Effector CD4-positive, alpha-beta T cell (primary cell): ENCODE measurements at places on chromosomes 6 and 20.

DNA sequence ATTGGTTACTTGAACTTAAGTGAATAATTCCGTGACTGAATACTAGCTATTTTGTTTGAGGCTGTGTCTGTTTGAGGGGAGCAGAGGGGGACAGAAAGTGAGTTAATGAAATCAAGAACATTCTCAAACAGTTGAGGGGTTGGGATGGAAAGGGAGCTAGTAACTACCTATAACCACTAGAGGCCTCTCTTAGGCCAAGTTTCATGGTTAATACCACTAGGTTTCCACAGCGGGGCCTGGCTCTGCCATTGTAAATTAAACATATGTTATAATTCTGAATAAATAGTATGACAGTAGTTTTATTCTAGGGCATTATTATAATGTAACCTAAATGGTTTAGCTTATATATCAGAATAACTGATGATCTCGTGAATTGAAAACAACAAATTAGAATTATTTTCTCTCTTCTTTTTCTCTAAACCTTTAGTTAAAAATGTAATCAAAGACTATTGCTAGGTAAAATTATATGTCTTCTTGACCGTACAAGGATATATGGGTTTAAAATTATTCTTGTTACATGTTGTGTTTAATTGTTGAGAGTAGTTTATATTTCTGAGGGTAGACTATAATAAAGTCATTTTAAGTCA lies 108.1 kb downstream of the BCKDHB start:
- no peak for DNase-seq

DNA sequence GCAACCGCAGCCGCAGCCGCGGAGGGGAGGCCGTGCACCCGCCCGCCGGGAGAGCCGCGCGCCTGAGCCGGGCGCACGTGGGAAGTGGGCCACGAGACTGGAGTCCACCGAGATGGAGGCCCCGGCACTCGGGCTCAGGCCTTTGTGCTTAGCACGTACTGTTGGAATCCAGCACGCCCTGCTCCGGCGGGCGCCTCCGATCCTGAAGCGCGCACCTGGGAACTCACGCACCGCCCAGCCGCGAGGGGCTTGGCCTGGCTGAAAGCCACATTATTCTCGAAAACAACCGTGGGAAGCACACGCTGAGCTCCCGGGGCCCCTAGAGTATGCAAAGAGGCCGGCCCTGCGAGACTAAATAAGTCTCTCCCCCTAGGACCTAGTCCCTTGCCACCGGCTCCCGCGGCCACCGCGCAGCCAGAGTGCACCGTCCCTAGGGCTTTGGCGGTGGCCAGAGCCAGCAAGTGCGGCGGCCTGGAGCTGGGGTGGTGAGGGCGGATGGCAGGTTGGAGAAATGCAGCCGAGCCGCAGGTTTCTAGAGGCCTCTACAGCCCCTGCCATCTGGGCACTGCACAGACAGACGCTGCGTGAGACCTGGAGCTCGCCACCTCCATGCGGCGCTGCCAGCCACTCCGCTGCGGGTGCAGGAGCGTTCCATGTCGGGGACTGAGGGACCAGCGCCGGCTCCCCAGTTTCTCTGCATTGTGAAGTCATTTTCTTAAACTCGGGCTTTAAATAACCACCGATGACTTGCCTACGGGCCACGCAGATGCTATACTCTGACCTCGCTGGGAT lies 42.0 kb upstream of the LY86 start:
- DNase-seq: no peak

- no peak for DNase-seq
Observed at GRCh38 chr20:12294678-12295077, 377.0 kb downstream of the BTBD3 start.

GRCh38 chr6:37862992-37863391 lies 43.5 kb downstream of the ZFAND3 start:
- DNase-seq: no peak

- peak; percentile 15 for DNase-seq
Observed at GRCh38 chr20:46757754-46758678, 48.6 kb downstream of the SLC2A10 start.

DNA sequence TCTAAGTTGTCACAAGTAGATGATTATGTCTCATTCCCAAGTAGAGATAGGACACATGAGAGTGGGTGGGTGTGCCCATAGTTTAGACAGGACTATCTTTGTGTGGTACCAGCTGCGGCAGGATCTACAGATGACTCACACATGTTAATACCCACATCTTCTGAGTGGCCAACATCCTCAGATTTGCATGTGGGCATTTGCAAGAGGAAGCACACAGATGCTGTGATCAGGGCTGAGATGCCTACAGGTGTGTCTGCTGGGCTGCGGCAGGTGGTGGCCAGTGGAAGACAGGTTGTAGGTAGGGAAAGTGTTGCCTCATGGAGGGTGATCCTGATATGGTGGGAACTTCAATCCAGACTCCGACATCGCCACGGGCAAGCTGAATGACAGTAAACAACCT lies 50.8 kb downstream of the UTRN start:
- no peak for DNase-seq

GRCh38 chr20:23782366-23782983 lies 31.7 kb upstream of the CST1 start:
- DNase-seq: no peak

- DNase-seq: no peak
Observed at GRCh38 chr20:41248368-41249024, 69.0 kb downstream of the ZHX3 start.

DNA sequence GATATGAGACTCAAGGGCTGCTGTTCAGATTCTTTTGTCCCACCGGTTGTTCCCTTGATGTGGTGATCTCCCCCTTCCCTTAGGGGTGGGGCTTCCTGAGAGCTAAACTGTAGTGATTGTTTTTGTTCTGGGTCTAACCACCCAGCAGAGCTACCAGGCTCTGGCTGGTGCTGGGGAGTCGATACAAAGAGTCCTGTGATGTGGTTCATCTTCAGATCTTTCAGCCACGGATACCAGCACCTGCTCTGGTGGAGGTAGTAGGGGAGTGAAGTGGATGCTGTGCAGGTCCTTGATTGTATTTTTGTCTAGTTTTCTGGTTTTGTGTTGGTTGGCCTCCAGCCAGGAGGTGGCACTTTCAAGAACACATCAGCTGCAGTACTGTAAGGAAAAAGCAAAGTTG lies 801.6 kb downstream of the EPHA7 start:
- DNase-seq: no peak

DNA sequence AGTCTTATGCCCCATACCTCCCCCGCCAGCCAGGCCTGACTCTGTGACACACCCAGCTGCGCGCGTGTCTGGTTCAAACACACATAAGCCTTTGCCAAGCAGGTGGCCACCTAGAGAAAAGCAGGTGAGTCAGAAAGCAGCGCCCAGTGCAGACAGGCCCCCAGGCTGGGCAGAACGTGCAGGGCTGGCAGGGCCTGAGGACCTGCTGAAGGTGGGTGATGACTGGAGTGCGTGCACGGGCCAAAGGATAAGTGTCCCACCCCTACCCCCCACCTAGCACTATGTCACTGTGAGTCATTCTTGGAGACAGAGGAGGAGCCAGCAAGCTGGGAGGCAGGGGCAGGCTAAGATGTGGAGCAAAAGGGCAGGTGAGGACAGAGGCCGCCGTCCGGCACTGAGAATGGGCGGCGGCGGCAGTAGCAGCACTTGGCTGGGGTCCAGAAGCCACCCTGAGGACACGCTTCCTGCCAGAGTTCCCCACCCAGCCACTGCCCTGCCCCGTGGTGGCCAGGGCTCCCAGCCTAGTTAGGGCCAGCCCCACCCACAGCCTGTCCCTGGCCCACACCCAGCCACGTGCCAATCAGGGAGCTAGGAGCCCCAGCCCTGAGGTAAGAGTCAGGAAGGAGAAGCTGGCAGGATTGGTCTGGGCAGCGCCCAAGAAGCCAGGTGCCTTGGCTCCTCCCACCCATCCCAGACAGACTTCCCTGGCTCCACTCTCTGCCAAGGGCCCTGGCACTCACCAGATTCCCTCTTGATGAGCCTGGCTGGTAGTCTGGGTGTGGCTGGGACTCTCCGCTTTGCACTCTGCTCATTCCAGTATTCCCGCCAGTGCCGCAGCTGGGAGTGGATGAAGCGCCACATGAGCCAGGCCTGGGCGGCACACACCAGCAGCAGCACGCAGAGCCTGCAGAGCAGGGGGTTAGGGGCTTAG lies 72.7 kb downstream of the TRAM2 start:
- DNase-seq: no peak

- DNase-seq: no peak
Observed at GRCh38 chr6:37077191-37077904, 71.9 kb downstream of the FGD2 start.

- DNase-seq: no peak
Observed at GRCh38 chr6:21091411-21091810, 502.1 kb upstream of the SOX4 start.

DNA sequence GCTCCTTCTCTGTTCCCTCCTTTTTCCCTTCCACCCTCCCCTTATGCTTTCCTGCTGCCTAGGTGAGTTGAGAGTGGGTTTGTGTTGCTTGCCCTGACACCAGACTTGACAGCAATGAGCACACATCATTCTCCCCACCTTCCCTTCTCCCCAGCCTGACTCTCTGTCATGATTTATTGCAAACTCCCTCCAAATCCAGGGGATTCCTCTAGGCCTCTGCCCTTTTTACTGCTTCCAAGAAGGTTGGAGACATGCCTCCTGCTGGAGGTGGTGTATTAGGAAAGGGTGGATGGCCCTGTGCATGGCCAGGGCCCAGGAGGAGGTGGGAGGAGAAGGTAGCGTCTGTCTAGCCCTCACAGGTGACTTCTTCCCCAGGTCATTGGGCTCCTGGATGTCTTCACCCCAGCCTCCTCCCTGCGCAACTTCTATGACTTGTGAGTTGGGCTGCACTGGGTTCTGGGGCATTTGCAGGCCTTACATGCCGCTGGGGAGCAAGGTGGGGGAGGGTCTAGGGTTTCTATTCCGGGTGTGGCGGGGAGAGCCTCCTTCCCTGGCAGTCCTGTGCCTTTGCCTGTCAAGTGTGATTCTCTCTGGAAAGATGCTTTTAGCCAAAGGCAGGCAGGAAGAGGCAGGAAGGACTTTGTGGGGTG lies 2.1 kb downstream of the MAPK13 start:
- no peak for DNase-seq

- no peak for DNase-seq
Observed at GRCh38 chr6:34170346-34170745, 24.5 kb upstream of the GRM4 start.

- no peak for DNase-seq
Observed at GRCh38 chr20:31687777-31688176, 34.9 kb downstream of the BCL2L1 start.

GRCh38 chr20:44792796-44793195 lies 17.6 kb downstream of the RIMS4 start:
- no peak for DNase-seq

DNA sequence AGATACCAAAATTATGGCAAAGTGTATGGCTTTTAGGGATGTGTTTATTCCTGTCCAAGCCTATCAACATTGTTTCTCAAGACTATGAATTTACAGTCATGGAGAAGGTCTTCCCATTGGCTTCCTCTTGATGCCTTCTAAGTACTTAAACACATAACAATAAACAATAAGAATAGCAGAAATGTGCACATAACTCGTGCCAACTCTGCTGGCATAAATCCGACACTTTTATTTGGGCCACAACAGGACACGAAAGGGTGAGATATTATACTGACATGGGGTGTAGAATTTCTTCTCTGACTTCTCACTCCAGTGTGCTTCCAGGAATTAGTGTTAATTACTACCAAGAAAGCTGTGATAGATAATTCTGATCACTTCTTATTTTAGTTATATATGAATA lies 695.9 kb upstream of the SLC35B3 start:
- no peak for DNase-seq

DNA sequence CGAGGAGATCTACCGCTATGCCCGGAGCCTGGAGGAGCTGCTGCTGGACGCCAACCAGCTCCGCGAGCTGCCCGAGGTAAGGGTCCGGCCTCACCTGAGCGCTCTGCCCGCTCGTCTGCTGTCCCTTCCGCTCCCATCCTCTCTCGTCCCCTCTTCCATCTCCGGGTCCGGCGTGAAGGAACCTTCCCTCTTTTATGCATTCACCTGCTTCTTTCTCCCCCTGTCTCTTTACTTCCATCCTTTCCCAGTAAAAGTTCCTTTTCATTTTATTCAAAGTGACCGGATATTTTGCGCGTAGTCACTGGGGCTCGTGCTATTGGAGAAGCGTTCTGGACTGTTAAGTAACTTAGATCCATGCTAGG lies 516 bp downstream of the LRRC1 start:
- DNase-seq: no peak

DNA sequence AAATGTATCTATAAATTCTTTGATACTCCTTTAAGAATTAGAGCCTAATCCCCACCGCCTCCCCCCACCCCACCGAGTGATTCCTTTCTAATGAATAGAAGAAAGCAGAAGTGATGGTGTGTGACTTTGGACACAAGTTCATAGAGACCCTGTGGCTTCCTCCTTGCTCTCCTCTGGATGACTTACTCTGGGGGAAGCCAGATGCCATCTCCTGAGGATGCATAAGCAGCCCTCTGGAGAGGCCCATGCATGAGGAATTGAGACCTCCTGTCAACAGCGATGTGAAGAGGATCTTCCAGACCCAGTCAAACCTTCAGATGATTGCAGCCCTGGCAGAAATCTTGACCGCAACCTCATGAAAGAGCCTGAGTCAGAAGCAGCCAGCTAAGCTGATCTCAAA lies 21.1 kb downstream of the AHCY start:
- no peak for DNase-seq

DNA sequence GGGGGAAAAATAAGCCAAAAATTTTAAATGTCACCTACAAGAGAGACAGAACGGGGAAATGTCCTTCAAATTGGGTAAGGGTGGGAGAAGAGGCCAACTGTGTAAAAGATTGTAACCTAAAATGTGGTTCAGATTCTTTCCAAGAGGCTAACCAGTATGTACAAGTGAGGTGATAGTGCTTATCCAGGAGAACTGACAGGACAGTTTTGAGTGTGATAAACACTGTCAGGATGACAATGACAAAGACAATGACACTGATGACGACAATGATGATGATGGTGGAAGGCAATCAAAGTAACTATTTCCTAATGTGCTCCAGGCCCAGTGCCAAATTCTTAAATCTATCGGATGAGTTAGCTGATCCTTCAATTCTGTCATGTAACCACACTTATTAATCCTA lies 57.3 kb downstream of the TASP1 start:
- no peak for DNase-seq

DNA sequence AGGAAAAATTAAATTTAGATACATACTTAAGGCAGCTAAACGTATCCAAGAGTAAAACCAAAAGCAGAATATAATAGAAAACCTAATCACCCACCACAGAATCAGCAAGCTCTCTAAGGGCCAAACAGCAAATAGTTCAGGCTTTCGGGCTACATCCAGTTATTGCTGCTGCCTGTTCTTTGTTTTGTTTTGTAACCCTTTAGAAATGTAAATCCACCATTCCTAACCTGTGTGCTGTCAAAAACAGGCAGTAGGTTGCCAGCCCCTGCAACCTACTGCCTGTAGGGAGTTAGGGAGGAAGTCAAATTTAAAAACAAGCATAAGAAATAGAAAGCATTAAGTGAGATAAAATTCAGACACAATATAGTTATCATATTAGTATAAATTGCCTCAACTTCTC lies 225.9 kb downstream of the PTPRT start:
- DNase-seq: no peak

DNA sequence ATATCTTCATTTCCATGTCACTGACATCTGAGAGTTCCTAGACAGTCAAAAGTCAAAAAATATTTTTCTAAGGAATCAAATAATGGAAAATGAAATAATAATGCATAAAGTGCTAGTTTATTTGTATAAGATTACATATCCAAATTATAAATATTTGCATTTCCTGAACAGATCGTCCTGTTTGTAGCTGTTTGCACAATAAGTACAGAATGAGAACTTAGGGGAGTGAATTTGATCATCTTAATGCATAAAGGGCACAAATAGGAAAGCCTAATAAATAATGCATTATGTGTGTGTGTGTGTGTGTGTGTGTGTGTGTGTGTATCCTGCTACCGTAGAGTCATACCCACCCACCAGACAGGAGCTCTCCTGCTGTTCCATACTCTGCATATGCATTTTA lies 521.0 kb upstream of the EPHA7 start:
- DNase-seq: no peak

GRCh38 chr6:55276745-55277530 lies 50.3 kb upstream of the GFRAL start:
- DNase-seq: no peak
